Activated T-cell treated with anti-CD3 and anti-CD28 coated beads, Interleukin-2, amount 50 U/mL, for 72 hours (primary cell): ENCODE measurements at places on chromosomes 1 and 21. TPM values are rescaled to one million over a fixed set of nuclear protein-coding genes. Genes with fewer than 3 reads are reported as not detected.

DNA sequence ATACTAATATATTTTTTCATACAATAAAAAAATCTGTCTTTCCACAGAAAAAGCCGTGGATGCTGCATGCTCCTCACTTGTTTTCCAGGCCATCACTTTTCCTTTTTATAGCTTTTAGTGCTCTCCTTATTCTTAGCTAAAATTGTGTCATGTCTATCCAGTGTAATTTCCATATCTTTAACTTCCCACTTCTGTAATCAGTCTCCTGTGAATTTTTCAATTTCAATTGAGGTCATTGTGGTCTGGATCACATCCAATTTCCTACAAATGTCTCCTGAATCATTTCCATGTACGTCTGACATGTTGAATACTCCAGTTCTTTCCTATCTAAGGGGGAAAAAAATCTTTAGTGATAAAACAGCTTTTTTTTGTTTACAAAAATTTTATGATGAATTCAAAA lies 838.2 kb upstream of the B3GALT2 start:
- no peak for DNase-seq

DNA sequence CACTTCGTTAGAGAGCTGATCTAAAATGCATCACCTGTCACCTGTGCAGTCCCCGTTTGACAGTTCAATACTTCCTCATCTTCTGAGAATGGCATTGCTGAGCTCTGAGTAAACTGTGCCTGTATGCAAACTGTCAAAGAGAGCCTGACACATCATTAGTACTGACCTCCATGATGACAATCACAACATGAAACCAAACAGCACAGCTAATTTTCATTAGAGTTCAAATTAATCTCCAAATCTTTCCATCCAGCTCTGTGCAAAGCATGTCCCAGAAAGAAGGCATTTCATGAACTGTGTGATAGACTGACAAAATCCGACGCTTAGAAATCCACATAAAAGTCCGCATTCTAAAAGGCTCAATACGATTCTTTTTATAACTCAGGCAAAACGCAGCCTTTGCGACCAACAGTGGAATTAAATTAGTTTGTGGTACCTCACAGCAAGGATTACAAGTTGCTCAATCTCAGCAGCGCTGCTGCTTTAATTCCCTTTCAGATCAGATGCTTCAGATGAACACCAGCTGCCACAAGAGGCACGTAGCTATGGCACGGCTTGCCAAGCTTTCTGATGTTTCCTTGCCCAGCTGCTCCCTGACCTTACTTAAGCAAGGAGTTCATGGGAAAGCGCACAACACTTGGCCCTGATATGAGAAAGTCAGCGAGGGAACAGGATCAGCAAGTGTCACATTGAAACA lies 765.5 kb upstream of the PRMT6 start:
- DNase-seq = no peak

- no peak for DNase-seq
These were observed 21.4 kb downstream of the CNIH3 start for GRCh38 chr1:224637515-224637914.

DNA sequence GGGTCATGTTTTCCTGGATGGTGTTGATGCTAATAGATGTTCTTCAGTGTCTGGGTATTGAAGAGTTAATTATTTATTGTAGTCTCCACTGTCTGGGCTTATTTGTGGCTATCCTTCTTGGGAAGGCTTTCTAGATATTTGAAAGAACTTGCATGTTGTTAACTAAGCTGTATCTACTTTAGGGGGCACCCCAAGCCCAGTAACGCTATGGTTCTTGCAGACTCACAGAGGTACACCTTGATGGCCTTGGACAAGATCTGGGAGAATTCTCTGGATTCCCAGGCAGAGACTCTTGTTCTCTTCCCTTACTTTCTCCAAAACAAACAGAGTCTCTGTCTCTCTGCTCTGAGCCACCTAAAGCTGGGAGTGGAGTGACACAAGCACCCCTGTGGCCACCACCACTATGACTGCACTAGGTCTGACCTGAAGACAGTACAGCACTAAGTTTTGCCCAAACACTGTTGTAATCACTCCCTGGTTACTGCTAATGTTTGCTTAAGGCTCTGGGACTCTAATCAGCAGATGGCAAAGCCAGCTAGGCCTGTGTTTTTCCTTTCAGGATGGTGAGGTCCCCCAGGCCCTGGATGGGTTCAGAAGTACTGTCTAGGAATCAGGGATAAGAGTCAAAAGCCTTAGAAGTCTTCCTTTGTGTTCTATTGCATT lies 76.5 kb upstream of the C1orf21 start:
- DNase-seq = no peak

- DNase-seq = no peak
These were observed 61.8 kb upstream of the CD1D start for GRCh38 chr1:158118713-158119402.

HORMAD1 gene
- 0.19 TPM for total RNA-seq

CYP4A11 gene
- not detected for total RNA-seq

DNA sequence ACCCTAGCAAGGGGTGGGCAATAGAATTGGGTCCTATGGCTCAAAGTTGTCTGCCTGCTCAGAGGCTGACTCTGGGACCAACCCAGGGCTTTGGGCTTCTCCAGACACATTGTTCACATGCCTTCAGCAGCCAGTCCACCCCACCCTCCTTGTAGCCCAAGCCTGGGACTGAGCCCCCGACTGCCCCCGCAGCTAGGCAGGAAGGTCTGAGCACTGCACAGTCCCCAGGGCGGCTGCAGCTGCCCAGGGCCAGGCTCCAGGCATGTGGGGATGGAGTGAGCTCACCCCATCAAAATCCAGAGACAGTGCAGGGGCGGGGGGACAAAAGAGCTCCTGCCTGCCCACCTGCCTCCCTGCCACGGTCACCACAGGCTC lies 35.6 kb downstream of the HSPG2 start:
- DNase-seq = no peak

- DNase-seq = no peak
These were observed 36.1 kb downstream of the BEND5 start for GRCh38 chr1:48740621-48741020.

DNA sequence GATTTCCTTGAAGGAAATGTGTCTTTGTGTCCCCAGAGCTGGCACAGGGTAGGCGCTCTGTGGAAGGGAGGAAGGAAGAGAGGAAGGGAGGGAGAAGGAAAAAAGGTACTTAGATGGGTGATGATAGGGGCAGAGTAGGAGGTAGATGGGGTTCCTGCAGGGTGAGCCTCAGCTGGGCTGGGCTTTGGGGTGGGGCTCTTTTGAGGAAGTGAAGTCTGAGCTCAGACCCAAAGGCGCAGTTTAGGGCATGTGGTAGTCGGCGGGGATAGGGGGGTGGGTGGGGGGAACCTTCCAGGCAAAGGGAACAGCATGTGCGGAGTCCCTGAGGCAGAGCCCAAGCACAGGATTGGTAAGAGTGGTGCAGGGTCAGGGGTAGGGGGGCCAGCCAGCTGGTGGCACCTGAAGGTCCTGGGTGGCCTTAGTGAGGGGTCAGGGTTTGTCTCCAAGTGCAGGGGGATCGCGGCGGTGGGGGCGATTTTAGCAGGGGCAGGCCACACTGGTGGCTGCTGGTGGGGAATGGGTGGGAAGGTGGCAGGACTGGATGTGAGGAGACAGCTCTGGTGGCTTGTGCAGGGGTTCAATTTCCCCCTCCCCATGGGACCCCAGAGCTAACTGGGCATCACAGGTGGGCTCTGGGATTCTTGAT lies 8.4 kb upstream of the HTR6 start:
- no peak for DNase-seq

DNA sequence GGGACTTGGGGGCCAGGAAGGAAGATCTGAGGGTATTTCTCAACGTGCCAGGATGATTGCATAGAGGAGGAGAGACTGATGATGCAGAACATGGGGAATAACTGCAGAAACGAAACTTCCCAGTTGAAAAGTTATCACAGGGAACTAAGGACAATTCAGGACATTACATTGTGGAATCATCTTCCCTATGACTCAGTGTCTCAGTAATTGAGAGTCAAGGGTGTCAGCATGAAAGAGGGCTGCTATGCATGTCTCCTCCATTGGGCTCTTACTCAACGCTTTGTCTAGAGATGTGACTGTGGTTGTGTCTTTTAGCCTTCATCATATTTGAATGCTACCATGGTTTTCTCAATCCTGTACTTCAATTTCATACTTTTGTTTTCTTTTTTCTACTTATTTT lies 48.9 kb upstream of the PTGFR start:
- no peak for DNase-seq

DNA sequence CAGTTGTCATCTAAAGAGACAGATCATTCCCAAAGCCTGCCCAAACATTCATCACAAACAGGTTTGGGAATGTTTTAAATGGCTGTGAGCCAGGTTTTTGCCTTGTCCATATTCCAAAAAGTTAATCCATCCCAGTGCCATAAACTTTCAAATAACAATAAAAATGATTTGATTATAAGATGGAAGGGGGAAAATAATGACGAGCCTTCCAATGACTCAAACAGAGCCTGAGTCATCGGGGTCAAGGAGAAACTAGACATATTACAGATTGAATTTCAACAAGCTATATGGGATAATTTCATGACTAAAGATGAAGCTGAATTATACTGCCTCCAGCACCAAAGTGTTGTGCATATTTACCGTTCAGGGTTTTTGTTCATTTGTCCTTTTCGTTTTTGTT lies 195.8 kb upstream of the PKN2 start:
- no peak for DNase-seq

DNA sequence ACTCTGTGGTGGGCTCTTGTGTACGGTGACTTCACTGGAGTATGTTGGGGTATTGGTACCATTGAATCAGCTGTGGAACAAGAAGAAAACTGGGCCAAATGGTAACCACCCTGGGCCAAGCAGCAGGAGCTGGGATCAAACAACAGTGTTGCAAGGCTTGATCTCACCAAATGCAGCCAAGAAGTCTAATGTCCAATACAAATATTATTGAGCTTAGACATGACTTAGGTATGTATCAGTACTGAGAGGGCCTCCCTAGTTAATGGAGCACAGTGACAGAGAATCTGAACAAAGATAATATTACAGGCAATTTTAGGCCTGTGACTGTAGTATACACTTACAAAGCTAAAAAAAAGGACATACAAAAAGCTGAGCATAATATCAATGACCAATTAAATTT lies 604.8 kb downstream of the PLA2G4A start:
- no peak for DNase-seq

CDA gene
- not detected for total RNA-seq

FTCD gene
- total RNA-seq = 0.74 TPM

GRCh38 chr1:143748906-143749305 lies 222.9 kb downstream of the FAM72C start:
- no peak for DNase-seq

PCBP3 gene
- 24.1 TPM for total RNA-seq
